Activated CD8-positive, alpha-beta memory T cell treated with anti-CD3 and anti-CD28 coated beads for 36 hours (primary cell): ENCODE measurements at places on chromosomes 5 and 9. TPM values are rescaled to one million over a fixed set of nuclear protein-coding genes. Genes with fewer than 3 reads are reported as not detected.

The PRRT1B gene
- total RNA-seq: not detected

The CDH6 gene
- not detected for total RNA-seq

The ANKRD34B gene
- not detected for total RNA-seq

The IL33 gene
- not detected for total RNA-seq

The FOXD4L5 gene
- total RNA-seq: 0.17 TPM

The ABLIM3 gene
- not detected for total RNA-seq

The ZNF782 gene
- 3.7 TPM for total RNA-seq

The KCNN2 gene
- not detected for total RNA-seq

The MEGF10 gene
- total RNA-seq: not detected

The BARHL1 gene
- total RNA-seq: not detected

The CDKN2B gene
- total RNA-seq: 0.11 TPM

The TRPM6 gene
- not detected for total RNA-seq

The PITX1 gene
- 0.10 TPM for total RNA-seq
